ENCODE measurements at places on chromosomes 4 and X.

DNA sequence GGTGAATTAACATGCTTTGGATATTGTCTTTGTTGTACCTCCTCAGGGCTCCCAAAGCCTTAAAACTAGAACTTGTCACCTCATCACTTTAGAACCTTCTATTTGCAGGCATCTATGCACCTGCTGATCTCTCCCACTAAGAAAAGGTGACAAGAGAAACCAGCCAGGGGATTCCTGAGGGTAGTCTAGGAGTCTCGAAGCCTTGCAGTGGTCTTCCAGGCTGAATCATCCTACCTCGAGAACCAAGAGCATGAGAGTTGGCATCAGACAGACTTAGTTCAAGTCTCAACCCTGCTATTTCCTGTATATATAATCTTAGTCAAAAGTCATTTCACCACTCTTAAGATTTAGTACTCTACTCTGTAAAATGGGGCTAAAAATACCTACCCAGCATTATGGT is 29.6 kb downstream of the RTL5 start:
- DNase-seq, result no peak

- no peak for DNase-seq
Observed at GRCh38 chr4:102234243-102234838, 110.9 kb downstream of the SLC39A8 start.

- DNase-seq, result no peak
Observed at GRCh38 chr4:124631760-124632159, 80.8 kb downstream of the ANKRD50 start.

GRCh38 chr4:20217951-20218350 is 33.8 kb upstream of the SLIT2 start:
- no peak for DNase-seq

GRCh38 chr4:101280866-101281600 is 66.3 kb downstream of the PPP3CA start:
- DNase-seq, result no peak

GRCh38 chr4:629636-629914 is 4.2 kb downstream of the PDE6B start:
- DNase-seq, result no peak

DNA sequence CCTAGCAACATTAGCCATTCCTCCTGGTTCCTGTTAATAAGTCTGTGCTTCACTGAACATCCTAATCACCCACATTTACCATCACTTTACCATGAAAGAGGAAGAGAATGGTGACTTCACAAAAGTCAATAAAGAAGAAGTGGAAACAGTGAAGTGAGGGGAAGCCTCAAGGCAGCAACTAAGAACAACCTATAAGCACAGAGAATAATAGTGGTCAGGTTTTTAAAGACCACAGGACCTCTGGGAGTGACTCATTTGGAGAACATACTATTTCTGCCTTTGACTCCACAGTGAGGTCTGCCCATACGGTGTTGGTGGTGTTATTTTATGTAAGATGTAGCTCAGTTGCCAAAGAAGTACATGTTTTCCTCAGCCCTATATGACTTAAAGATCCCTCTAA is 86.0 kb upstream of the TET2 start:
- no peak for DNase-seq

GRCh38 chrX:356385-357034 is 30.2 kb downstream of the PPP2R3B start:
- DNase-seq, result no peak

DNA sequence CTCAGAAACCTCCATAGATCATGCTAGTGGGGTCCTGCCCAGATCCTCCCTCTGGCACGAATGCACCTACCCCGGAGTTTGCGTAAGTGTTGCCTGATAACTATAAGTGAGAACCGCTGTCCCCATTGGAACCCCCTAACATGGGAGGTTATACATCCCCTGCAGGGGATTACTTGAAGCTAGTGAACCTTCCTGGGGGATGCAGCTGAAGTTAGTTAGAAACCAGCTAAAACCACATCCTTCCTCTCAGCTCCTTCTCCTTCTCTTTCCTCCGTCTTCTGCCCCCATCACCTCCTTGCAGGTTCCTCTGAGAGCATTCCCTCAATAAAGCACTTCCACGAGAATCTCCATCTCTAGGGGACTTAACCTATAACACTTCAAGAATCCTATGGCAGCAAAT is 95.0 kb downstream of the ZNF827 start:
- no peak for DNase-seq

- DNase-seq, result no peak
Observed at GRCh38 chr4:68129793-68130192, at the start of gene TMPRSS11F. Gene TMPRSS11F, minus strand, starts transcription at chr4:68129869. Its CDS starts 49 bp downstream, at chr4:68129820.

GRCh38 chrX:1291110-1291740 is 22.6 kb downstream of the CSF2RA start:
- DNase-seq, result no peak

DNA sequence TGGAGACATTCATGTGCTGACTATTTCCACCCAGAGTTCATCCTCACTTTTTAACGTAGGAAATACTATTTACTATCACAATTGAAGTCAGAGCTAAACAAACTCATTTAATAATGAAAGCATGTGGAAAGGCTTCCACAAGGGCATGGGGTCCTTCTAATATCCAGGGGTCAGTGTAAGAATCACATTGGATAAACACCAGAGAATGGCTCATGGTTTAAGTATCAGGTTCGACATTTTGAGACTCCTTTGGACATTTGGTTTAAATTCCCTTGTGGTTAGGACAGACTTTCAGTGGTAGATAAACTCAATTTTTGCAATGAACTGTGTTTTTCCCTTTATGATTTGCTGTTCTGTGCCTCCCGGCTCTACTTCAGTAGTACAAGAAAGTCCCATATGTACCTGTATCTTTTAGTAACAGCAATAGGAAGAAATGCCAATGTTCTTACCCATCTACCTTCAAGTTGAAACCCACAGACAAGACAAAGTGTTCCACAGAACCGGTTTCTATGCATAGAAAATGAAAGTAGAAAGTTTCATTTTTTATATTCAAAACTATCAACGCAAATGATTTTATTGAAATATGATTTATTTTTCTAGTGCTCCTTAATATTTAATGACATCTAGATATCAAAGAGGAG is 589.0 kb upstream of the FAM241A start:
- no peak for DNase-seq

- DNase-seq, result no peak
Observed at GRCh38 chrX:68596871-68597270, 50.6 kb upstream of the STARD8 start.

DNA sequence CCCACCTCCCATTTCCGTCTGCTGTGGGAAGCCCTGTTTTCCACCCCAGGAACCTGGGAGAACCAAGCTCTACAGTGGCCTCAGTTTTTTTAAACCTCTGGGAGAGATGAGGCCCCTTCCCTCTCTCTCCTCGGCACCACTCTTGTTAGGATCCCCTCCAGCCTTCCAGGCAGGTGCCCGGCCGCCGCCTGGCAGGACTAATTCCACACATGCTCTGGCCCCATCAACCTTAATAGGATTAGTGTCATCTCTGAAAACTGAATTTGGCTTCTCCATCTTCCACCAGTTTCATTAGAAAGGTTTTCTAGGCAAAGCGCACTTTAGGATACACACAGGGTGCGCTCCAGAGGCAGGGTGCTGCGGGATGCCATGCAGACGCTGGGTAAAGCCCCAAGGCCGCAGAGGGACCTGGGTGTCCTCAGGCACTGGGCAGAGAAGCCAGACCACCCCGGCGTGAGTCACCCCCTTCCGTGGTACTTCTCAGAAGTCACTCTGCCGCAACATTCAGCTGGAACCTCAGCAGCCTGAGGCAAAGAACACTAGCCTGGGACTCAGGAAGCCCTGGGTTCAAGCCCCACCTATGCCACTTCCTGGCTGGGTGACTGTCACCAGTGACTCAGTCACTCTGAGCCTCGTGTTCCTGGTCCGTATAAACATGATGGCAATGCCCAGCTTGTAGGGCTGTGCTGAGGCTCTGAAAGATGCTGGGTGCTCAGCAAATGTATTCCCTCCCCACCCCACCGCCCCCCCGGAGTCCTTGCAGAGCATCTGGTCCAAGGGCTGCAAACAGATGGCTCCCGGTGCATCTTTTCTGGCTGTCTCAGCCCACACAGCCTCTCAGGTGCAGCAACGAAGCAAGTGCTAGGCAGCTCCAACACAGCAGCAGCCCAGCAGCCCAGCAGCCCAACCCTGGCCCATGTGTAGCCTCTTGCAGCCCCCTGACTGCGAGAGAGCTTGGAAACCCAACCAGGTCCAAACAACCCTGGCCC is 29.1 kb downstream of the PPP2R2C start:
- DNase-seq, result no peak

GRCh38 chrX:70452143-70452733 is 7.6 kb downstream of the DLG3 start:
- peak; percentile 18 for DNase-seq

- no peak for DNase-seq
Observed at GRCh38 chr4:106522839-106523238, 154.3 kb upstream of the GIMD1 start.

GRCh38 chrX:18348047-18348446 is 6.4 kb downstream of the SCML2 start:
- no peak for DNase-seq

DNA sequence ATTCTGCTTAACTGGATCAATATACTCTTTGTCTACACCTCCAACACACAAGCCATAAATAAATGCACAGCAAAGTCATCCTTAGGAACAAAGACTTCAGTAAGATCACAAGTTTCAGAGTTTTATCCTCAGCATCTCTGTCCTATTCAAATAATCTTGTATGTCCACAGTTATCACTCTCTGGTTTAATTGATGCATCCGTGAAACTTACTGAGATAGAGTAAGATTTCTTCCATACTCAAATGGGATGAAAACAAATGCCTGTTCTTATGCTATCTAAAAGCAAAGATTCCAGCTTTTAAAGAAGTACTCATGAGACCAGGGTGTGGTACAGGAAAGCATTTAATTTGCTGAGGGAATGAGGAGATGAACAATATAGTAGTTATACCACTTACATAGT is 184.6 kb upstream of the SLC7A11 start:
- DNase-seq, result no peak
